ENCODE measurements at places on chromosomes 5 and 9.
A peak's percentile ranks its signal among the peaks of the same experiment; 100 is the strongest.

- no peak for DNase-seq
These were observed 4.8 kb upstream of the PCSK5 start for GRCh38 chr9:75885652-75886051.

GRCh38 chr5:178416919-178417318 is 173.3 kb downstream of the COL23A1 start:
- no peak for DNase-seq

DNA sequence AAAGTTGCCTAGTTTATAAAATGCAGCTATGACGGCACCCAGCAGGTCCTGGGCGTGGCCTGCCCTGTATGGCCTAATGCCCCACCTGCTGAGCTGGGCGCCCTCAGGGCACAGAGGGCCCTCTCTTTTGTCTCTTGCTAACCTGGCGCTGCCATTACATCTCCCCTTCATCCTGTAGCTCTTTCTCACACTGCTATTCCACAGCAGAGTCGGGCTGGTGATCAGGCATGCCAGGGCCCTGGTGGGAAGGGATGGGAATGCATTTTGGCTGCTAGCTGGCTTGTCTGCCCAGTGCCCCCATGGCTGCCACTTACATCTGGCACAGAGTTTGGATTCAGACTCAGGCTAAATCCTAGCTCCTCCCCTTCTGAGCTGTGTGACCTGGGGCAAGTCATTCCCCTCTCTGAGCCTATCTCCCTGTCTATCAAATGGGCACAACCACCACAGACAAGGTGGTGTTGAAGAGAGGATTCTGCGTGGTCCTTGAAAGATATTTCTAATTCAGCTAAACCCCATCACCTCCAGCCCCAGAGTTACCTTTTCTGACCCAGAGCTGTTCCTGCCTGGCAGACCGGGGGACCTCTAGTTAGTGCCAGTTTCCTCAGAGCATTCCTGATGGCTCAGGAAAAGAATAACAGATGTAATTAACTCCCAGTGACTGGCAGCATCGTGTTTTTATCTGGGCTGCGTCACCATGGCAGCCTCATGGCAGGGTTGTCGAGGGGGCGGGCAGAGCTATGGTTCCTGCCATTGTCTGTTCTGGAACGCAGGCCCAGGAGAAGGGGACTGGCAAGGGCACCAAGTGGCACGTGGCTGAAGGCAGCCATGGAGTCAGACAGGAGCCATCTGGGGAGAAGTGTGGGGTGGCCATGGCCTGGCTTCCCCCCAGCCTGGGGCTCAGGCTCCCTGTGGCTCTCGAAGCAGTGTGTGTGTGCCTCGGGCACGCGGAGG is 6.3 kb downstream of the PRR7 start:
- DNase-seq = no peak

DNA sequence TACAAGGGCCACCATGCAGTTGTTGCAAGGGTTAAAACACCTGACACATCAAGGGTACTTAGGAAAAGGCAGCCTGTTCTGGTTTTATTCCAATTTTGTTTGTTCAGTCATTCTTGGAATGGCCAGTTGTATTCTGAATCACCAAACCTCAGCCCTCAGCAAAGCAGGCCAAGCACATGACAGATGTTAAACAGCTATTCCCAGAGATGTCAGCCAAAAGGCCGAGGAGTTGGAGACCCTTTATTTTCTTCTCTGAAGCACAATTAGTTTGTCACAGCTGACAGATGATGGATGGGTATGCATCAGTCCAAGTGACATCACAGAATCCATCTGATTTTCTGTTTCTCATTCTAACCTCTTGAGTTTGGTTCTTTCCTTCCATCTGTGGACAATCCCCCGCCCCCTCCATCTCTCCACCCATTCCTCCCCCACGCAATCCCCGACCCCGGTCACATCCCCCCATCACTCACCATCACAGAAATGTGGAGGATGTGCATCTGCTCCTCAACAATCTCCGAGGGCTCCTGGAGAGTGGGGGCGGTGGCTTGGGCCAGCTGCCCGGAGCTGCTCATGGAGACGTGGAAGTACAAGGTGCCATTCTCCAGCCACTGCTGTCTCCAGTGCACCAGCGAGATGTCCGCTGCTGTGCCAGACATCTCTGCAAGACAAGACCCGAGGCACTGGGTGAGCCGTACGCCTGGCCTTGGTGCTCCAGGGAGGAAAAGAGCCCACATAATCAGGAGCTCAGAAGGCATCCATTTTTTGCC is 123.8 kb downstream of the ASTN2 start:
- no peak for DNase-seq

DNA sequence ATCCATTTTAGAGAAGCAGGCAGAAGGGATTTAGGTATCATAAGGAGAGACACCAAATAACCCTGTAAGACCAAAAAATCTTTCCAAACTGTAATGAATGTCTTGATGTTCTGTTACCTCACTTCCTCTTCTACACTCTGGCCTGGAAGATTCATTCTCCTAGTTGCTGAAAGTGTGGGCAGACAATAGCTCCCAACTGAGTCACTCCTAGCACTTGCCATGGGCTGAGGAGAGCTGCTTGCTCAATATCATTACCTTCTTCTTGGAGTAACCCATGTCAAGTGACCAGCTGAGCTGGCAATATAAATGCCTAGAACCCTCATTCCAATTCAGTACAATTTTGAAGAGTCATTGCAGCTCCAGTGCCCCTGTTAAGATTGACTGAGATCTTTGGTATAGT is 1985.5 kb upstream of the CDH6 start:
- DNase-seq = no peak

DNA sequence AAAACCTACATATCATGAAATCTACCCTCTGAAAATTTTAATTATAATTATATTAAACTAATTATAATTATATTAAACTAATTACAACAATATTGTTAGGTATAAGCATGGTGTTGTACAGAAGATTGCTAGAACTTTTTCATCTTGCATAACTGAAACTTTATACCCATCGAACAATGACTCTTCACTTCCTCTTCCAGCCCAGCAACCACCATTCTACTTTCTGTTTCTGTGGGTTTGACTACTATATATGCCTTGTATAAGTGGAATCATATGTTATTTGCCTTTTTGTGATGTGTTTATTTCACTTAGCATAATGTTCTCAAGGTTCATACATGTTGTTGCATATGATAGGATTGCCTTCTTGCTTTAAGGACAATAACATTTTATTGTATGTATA is 274.2 kb upstream of the CCNH start:
- no peak for DNase-seq

DNA sequence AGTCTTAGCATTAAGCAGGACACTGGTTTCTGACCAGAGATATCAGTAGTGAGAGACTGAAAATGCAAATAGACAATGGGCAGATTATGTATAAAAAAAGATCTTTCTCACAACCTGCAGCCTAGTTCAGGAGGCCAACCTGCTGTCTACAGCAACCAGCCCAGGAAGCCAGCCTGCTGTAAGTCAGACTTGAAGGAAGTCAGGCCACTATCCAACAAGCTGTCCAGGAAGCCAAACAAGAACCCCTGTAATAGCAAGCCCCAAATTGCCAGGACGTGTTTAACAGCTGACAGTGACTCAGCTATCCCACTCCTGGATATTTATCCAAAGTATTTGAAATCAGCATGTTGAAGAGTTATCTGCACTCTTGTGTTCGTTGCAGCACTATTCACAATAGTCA is 121.8 kb upstream of the SPIN1 start:
- DNase-seq = no peak

- peak; percentile 53 for DNase-seq
These were observed at the start of gene FBXL7 for GRCh38 chr5:15499528-15500324. Gene FBXL7 (plus strand): TSS chr5:15500180.

GRCh38 chr9:36116593-36116992 is 19.9 kb upstream of the GLIPR2 start:
- no peak for DNase-seq

DNA sequence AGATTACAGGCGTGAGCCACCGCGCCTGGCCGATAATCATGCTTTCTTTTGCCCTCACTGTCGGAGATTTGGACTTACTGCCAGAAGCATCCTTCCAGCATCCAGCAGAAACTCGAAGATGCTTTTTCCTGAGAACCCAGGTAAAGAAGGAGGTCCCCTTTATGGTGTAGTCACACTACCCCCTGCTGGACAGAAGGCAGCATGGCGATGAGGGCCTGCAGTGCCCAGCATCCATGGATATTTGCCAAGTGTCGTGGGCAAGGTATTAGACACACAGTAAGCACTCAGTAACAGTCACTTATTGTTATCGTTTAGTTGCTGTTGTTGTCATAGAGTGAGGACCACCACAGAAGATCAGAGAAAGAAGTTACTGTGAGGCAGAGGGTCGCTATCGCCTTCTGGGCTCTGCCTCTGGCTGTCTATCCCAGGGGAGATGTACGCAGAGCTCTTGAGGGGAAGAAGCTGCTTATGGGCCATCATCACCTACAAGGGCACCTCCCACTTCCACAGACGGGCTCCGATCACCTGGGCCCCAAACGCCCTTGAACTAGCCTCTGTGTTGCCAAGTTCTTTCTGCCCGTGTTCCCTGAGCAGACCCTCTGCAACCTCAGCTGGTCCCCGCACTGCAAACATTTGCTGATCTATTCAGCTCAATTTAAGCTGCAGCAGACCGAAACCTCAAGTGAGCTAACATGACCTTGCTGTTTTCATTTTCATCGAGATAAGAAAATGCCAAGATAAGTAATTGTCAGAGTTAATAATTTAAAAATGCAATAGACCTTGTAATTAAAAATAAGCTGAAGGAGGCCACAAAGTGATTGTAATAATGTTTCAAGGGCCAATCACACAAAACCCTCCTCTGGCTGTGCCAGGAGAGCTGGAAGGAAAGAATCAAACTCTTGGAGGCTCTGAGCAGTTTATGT is 23.9 kb downstream of the C5orf15 start:
- DNase-seq = peak; percentile 21

DNA sequence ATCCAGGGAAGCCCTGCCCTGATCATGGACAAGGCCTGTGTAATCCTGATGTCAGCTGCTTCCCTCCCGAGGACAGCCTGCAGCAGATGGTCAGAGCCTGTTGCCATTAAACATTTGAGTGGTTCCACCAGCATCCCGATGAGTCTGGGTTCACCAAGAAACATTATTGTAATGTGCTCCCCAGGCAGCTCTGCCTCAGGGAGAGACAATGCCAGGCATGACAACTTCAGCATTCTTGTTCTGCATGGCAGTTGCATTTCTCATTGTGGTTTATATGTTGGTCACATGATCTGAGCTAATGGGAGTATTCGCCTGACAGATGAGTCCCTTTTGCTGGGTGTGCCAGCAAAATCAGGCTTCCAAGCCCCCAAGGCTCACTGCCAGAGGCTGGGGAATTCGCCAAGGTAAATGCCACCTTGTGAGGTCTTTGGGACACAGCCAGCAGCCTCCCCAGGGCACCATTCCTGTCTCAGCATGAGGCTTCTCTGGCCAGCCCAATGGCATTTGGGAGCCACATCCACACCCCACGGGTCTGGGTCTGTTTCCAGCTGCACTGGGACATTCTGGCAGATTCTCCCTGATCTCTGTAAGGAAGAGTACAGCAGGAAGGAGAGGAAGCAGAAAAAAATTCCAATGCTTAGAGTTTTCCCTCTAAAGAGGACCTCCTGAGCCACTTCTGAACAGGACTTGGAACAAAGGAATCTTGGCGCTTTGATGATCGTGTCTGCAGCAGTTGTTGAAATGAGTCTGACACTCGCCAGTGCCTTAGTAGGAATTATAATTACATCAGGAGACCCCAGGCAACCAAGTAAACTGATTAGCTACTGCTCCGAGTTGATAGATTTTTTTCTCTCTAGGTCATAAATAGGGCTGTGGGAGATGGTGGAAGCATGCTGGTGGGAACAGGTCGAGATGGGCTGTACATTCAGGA is 18.7 kb downstream of the KCNIP1 start:
- DNase-seq = no peak

DNA sequence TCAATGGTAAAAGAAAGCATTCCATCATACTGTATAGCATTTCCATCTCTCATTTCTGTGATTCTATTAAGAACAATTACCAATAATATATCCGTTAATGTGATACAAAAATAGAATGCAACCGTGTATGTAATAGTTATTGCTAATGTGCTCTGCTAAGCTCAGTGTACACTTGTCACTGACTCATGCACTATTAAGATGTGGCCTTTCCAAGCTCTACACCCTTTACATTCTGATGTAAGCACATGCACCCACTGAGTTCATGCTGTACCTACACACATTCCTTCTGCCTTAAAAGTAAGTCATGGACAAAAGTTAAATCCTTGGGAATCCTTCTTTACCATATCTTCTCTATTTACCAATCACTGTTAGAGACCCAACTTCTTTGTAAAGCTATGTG is 319.1 kb downstream of the ZSWIM6 start:
- DNase-seq = no peak

GRCh38 chr5:9524941-9525340 is 20.9 kb downstream of the SEMA5A start:
- no peak for DNase-seq

DNA sequence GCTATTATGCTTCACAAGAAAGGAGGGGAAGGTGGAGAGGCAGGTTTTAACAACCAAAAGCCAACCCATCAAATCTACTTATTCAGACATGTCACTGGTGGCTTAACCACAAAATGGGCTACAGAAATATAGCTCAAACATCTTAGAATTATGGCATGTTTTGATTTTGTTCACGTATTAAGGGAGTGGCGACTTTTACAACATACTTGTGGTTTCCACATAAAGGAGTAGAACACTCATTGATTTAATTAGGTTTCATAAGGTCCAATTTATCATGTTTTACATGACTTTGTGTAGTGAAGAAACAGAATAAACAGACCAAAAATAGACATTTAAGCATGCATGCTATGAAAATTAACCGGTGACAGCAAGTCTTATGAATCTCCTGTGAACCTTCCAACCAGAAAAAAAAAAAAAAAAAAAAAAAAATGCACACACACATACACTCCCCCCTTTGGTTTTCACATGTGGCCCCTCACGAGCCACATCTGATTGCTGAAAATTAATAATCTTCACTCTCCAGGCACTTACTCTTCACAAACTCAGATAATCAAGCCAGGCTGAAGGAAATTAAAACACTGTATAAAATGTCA is 5.4 kb downstream of the ZNF608 start:
- DNase-seq = no peak

DNA sequence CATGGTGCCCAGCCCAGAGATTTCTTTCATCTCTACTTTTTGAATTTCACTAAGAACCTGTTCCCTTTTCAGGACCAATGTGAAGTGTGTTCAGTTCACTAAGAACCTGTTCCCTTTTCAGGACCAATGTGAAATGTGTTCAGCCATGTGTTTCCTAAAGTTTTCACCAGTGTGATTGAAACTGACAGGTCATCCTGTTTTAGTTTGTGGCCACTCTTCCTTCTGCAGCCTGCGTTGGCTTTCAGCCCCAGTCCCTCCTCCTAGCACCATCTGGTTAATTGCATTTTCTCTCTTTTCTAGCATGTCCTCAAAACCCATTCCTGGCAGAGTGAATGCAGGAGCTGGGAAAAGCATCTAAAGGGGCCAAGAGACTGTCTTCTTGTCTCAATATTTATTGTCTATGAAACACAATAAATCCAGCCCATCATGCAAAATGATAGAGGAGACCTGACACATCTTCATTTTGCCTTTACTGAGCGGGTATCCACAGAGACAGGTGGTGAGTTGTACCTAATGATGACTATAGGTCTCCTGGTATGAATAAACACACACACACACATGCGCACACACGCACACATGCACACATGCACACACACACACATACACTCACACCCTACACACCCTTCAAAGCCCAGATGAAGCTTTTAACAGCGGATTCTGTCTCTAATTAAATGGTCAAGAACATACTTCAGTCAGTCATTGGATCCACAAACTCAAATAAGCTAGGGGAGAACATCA is 6.1 kb upstream of the PANK3 start:
- no peak for DNase-seq
